Activated naive CD4-positive, alpha-beta T cell treated with anti-CD3 and anti-CD28 coated beads, Interleukin-2, amount 50 U/mL, for 16 hours (primary cell): ENCODE measurements at places on chromosomes 11 and 22.

- no peak for DNase-seq
These were observed 13.3 kb upstream of the PHF21A start for GRCh38 chr11:46134540-46134939.

DNA sequence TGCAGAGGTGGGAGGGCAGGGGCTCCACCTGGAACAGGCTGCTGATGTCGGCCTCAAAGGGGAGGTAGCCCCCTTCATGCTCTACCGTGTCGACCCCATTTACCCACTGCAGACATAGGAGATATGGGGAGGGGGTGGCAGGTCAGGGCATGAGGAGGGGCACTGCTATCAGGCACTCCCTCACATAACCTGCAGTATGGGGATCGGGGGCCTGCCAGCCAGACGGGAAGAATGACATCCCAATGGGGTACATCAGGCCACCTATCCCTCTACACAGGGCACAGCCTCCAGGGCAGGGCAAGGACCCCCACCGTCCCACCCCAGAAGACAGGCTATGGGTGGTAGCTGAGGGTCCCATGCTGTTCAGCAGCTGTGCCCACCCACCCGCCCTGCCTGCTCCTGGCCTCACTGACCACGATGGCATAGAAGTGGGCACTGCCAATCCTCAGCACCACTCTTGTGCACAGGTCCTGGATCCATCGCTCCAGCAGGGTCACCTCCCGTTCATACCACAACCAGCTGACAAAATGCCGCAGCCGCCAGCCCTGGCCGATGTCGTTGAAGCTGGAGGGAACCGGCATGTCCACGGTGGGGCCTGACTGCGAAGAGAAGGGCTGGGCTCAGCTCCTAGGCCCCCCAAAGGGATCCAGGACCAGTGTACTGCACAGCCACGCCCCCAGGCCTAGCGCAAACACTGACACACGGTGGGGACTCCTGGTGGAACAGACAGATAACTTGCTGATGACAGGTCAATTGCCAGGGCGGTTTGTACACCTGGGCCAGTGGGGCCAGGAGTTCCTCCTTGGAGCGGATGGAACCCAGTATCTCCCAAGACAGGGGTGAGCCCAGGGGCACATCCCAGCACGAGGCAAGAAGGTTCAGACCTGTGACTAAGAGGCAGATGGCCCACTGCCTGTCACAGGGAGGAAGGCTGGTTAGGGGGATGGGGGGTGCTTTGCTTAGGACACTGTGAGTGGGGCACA lies 24.1 kb downstream of the RGL4 start:
- no peak for DNase-seq

GRCh38 chr11:56473252-56473651 lies at the start of gene OR5M3:
TSS of gene OR5M3 (minus strand) at chr11:56473352. CDS start at chr11:56470497, 2,855 bp downstream.
- DNase-seq: no peak

- peak; percentile 9 for DNase-seq
These were observed at the start of gene SYT9 for GRCh38 chr11:7251836-7252682. TSS of gene SYT9 (plus strand) at chr11:7251904. CDS start at chr11:7252187, 283 bp downstream.

DNA sequence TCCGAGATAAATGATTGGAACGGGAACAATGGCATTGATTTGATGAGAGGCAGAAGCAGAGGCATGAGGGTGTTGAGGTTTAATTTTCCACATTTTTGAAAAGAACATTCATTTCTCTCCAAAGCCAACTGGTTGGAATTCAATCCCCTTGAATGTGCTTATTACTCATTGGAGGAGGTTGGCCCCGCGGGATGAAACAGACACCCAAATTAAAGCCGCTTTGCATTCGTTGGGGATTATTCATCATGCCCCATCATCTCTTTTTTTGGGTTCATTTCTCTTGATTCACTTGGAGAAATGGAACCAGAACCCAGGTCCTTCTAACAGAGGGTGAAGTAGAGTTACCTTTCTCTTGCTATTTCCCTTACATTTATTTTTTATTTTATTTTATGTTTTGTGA lies 47.6 kb upstream of the PARVG start:
- DNase-seq: no peak

- DNase-seq: no peak
These were observed 188.4 kb downstream of the ADAMTS15 start for GRCh38 chr11:130636722-130637464.
